ENCODE measurements at places on chromosomes 16 and 17.

GRCh38 chr17:49845321-49845720 lies 2.5 kb downstream of the TAC4 start:
- no peak for DNase-seq

GRCh38 chr17:77610972-77611521 lies 347.5 kb upstream of the TNRC6C start:
- no peak for DNase-seq

GRCh38 chr17:73834684-73835343 lies 190.6 kb upstream of the SDK2 start:
- DNase-seq = no peak

- DNase-seq = no peak
Measured at GRCh38 chr16:64948056-64948455, 173.8 kb downstream of the CDH11 start.

- no peak for DNase-seq
Measured at GRCh38 chr17:27651411-27652345, 20.7 kb downstream of the LGALS9 start.

GRCh38 chr17:36629252-36629847 lies 28.0 kb downstream of the MRM1 start:
- DNase-seq = peak; percentile 80

DNA sequence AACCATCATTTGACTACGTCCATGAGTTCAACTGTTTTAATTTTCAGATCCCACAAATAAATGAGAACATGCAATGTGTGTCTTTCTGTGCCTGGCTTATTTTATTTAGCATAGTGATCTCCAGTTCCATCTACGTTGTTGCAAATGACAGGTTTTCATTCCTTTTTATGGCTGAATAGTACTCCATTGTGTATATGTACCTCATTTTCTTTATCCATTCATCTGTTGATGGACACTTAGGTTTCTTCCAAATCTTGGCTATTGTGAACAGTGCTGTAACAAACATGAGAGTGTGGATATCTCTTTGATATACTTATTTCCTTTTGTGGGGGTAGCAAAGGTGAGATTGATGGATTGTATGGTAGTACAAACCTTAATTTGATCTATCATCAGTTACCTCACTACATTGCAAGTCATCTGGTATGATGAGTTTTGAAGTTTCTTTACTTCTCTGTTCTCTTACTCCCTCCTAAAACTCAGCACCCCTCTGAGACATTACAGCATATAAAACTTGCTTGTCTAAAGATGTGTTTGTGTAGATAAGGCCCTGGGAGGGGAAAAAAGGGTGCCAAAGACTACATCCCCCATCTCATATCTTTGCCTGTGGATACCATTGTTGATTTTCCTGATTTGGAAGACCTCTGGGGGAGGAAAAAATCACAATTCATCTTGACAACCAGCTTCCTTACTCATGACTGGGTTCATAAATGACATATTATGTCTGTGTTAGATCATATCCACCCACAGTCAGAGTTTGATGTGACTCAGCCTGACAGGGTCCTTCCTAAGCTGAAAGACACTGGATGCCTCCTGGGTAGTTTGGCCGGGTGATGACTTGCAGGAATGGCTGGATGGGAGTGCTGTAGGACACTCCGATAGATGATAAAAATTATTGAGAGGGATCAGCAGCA lies 47.6 kb downstream of the ABCA9 start:
- no peak for DNase-seq

- no peak for DNase-seq
Measured at GRCh38 chr16:82672676-82673075, 45.9 kb downstream of the CDH13 start.

GRCh38 chr17:67970783-67971182 lies 25.5 kb downstream of the C17orf58 start:
- no peak for DNase-seq

DNA sequence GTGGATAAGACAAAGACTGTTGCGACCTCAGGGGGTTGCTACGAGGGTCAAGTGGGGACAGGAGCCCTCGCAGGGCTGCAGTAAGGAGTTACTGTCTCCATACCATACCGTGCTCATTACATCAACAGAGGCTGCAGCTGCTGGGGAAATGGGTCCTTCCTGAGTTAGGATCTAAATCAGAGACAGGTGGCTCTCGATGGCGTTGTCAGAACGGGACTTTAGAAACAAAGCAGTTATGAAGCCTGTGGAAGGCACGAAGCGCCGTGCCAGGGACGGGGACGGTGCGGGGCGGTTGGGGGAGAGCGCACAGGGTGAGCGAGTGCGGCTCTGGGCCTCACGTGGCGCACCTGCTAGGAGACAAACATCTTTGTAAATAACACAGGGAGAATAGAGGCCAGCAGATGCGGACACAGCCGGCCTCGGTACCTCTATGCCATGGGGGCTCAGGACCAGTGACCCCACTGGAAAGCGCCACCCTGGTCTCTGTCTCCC lies 34.4 kb downstream of the ZCCHC14 start:
- no peak for DNase-seq

- no peak for DNase-seq
Measured at GRCh38 chr17:58507123-58507634, 7.3 kb downstream of the MTMR4 start.

GRCh38 chr17:12963505-12963904 lies 54.3 kb downstream of the ELAC2 start:
- DNase-seq = no peak

GRCh38 chr17:66724581-66725341 lies 110.2 kb upstream of the CACNG5 start:
- DNase-seq = no peak

DNA sequence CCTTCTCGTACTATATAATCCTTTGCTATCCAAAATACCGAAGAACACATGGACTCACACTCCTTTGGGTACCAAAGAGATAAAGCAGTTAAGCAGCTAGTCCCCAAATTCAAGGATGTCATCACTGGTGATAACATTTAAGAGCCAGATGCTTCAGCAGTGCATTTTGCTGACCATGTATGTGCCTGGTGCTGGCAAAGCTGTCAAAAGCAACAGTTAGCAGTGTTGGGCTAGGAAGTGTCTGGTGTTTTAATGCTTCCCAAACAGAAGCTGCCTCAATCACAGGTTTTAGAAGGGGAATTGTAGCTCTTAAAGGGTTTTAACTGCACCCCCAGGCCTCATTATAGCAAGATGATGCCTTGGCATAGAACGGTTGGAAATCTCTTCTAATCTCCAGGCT lies 4.7 kb downstream of the FAM117A start:
- DNase-seq = no peak

DNA sequence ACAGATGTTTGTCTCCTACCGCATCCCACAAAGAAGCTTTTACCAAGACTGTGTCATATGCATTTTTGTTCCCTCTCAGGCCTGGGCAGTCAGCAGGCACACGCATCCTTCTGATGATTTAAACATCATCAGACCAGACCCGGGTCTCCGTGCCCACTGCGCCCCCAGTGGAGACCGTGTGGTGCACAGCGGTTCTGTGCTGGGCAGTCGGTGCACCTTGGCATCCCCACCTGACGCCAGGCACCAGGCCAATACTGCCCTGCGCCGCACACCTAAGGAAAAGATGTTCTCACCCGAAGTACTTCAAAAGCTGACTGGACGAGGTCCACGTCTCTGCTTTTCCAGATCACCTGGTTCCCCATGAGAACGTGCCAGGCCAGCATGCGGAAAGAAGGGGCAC lies 10.6 kb upstream of the PLD6 start:
- no peak for DNase-seq

DNA sequence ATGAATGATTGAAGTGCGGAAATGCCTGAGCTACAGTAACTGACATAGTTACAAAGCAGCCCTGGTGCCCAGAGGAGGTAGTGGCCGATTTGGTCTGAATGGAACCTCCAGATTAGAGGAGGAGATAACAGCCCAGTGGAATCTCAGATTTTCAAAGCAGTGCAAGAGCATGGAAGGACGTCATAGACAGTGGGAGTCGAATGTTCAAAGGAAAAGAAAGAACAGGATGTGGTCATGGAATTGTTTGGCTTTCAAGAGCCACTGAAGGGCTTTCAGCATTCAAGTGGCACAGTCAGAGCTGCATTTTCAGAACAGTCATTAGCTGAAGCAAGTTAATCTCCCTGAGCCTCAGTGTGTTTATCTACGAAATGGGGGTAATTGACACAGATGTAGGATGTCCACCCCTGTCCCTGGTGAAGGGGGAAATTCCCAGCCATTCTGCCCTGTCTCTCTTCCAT lies 104.6 kb upstream of the CACNG3 start:
- DNase-seq = no peak

GRCh38 chr16:4338125-4338582 lies 13.0 kb downstream of the PAM16 start:
- DNase-seq = no peak

- DNase-seq = peak; percentile 12
Measured at GRCh38 chr16:11768849-11769248, 26.2 kb upstream of the TXNDC11 start.

- DNase-seq = peak; percentile 71
Measured at GRCh38 chr16:85055493-85056210, 28.1 kb downstream of the KIAA0513 start.

DNA sequence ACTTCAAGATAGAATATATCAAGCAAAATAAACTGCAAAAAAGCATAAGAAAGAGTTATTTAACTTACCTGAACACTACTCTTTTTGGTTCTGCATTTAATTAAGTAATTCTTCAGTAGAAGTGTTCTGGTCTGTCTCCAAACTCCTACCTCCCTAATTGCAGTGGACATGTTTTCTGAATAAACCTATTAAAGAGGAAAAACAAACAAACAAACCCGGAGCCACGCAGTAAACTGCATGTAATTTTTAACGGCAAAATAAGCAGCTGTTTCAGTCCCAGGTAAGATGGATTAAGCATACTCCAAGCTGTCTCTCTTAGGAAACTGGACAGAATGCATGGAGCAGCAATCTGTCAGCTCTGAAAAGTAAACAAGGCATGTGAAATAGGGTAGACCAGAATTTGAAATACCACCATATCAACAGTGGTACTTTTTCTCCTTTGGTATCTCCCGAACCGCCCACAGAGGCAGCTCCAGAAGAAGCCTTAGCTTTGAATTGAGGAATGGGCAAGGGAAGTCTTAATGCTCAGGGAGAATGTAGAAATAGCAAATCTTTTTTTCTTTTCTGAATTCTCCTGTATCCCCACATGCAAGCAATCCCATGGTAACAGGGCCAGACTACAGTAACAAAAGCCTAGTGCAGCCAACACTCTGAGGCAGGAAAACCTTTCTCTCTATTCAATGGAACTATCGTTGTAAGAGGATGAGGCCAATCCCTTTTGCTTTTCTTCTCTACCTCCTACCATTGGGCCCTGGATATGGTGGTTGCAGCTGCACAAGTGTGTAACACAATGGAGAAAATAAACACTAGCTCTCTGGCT lies 12.5 kb downstream of the ABCA5 start:
- no peak for DNase-seq
